ENCODE measurements at places on chromosomes 2 and 18.
A peak's percentile ranks its signal among the peaks of the same experiment; 100 is the strongest.

DNA sequence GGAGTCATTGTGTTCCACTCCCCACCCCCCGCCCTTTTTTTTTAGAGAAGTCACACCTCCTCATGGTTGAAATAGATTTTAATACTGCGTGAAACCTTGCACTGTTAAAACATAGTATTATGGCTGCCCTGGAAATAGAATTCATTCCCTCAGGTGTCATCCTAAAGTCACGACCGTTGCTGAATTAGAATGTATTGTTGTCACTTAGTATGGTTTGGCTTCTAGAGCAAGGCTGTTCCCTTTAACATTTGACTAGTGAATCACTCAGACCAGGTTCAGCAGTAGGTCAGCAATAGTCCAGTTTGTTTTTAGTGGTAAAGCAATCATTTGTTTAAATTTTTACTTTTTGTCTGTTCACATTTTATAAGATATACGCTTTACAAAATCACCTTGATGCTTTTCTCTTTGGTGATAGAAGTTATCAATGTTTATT lies 1.2 kb downstream of the BABAM2 start:
- peak; percentile 19 for DNase-seq

- DNase-seq = no peak
Measured at GRCh38 chr18:21979759-21980158, 189.6 kb upstream of the GATA6 start.

DNA sequence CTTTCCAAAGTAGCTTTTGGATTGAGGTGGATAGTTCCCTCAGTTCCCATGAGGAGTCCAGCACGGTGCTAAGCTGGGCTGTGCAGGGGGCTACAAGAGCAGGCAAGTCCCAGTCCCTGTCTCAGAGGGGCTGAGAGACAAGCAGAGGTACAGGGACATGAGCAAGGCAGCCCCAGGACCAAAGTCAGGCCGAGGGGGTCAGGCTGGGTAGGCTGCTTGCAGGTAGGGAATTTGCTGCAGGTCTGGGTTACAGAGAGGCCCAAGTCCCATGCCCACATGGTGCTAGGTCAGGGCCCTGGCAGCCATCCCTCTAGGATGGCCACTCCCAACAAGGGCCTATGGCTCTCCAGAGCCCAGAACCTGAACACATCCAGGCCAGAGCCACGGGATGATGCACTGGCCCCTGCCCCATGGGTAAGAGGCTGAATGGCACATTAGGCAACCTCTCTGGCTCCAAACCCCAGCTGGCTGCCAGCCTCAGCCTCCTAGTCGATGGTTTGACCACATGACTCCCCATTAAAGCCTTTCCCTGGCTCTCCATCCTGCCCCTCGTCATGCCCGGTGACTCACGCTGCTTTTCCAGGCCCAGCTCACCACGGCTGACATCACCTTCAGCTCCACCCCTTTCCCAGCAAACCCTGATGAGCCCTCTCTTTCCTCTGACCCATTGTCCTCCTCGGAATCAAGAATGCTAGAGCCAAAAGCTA lies 83.7 kb downstream of the SDC1 start:
- no peak for DNase-seq

GRCh38 chr18:10604182-10604581 lies 78.4 kb downstream of the NAPG start:
- no peak for DNase-seq

GRCh38 chr2:219198974-219199373 lies 7.6 kb upstream of the ZFAND2B start:
- no peak for DNase-seq

GRCh38 chr2:237262838-237263771 lies 150.9 kb downstream of the COL6A3 start:
- no peak for DNase-seq

- DNase-seq = no peak
Measured at GRCh38 chr2:73408198-73408597, 22.6 kb downstream of the ALMS1 start.

DNA sequence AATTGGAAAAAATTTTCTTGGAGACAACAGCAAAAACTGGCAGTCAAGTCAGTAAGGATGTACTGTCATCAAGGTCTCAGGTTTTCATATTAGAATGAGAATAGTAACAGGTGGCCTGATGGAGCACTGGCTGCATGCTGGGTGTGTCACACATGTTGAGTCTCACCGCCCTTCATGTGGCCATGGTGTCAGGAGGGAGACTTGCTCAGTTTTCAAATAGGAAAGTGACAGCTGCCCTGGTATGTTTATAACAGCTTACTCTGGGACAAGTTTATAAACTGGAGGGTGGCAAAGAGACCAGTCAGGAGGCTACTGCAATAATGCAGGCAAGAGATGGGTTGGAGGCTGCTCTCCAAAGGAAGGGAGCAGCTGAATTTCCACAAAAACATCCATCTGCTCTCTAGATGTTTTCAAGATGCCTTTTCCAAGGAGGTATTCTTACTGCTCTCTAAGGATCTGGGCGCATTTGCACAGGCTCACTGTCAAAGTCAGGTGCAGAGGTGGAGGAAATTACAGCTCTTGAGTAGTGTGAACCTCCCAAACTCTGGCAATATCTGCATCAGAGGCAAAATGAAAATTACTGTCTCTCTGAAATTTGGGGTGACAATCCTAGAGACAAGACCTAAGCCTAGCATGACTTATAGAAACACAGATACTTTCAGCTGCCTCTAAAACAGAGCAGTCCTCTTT lies 321.9 kb upstream of the RAB12 start:
- DNase-seq = no peak

DNA sequence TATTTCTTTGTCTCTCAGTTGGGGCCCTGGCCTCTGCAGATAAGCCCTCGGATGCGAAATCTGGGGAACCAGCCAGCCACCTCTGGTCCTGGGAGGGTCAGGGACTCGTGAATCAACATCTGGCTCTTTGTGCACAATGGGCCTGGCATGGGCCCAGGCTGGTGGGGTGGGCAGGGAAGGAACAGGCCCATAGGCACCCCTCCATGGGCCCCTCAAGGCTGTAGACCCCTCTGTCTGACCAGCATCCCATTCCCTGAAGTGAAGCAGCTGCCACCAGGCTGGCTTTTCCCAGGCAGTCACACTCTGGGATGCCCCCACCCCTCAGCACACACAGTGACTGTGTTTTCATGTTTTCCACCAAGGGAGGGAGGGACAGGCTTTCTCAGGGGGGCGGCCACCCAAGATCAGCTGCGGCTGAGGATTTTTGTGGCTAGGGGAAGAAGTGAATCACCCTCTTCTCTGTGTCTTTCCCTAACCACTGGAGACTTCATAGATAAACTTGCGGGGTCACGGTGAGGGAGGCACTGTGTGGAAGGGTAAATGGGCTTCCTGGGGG lies 166.0 kb downstream of the AGAP1 start:
- DNase-seq = no peak

- peak; percentile 79 for DNase-seq
Measured at GRCh38 chr18:48541026-48541746, 2.4 kb downstream of the CTIF start.

DNA sequence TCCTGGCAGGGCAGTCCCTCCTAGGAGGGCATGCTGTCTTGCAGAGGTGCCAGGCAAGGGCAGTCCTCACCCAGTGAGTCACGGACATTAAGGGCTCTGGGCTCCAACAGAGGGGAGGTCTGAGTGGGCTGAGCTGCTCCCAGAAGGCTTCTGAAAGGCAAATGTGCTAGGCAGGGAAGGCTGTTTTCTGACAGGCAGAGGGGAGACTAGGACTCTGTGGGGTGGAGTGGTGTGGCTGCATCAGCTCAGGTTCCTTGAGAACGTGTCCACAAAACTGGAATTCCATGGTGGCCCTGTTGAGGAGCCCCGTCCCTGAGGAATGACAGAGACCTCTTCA lies 283.5 kb downstream of the MYCN start:
- no peak for DNase-seq

DNA sequence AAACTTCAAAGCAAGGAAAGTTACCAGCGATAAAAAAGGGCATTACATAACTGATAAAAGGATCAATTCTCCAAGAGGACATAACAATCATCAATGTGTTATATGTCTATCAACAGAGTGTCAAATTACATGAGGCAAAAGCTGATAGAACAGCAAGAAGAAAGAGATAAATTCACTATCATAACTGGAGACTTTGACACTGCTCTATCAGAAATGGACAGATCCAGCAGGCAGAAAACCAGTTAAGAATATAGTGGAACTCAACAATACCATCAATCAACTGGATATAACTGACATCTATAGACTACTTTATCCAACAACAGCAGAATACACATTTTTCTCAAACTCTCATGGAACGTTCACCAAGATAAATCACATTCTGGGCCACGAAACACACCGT lies 65.0 kb downstream of the ROCK2 start:
- no peak for DNase-seq

DNA sequence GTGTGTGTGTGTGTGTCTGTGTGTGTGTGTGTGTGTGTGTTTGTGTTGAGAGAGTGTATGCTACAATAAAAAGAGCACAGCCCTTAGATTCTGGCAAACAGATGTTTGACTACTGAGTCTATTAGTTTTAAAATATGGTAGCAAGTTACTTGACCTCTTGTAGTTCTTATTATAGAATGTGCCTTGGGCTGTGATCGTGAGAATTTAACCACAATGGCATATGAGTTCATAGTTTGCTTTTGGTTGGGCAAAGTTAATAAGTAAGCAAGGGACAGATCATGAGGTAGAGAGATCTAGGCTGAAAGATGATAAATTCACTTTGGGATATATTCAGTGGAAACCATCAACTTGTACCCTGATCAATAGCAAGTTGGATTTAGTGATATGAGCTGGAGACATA lies 334.3 kb upstream of the VWC2L start:
- no peak for DNase-seq

- no peak for DNase-seq
Measured at GRCh38 chr18:68887410-68887809, 89.5 kb downstream of the CCDC102B start.

DNA sequence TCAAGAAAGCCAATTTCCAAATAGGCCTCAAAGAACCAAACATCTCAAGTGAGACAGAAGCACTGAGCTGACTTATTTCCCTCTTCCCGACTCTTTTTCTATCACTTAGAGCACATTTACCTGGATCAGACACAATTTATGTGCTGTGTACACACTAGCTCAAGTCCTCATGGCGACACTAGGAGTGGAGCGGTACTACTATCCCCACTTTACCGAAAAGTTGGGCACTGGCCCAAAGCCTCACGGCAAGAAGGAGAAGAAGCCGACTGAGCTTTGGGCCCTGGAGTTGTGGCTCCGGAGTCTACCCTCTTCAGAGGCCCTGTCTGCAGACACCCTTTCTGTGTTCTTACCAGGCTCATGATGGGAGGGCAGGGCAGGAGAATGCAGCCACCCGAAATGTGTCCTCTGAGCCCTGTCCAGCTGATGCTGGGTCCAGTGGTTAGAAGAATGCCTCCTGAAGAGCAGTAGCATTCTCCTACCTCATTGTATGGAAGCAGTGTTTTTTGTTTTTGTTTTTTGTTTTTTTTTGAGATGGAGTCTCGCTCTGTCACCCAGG lies 91.7 kb upstream of the CNGA3 start:
- no peak for DNase-seq

GRCh38 chr2:123015186-123015585 lies 1009.9 kb upstream of the CNTNAP5 start:
- DNase-seq = no peak

DNA sequence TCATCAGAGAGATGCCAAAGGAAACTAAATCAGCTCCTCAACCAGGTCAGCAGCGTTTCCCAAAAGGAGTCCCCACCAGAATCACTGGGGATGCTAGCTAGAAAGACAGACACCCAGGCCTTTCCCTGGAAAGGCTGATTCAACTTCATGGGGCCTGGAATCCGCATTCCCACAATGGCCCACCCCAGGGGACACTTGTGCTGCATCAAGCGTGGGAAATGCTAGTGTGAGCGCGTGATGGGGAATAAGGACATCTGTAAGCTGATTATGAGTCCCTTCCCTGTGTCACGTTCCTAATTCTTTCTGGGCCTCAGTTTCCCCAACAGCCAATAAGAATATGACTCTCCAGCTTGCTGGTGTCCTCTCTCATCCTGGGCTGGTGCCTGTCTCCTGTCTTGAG lies 2.2 kb upstream of the WNT10A start:
- DNase-seq = no peak

- peak; percentile 61 for DNase-seq
Measured at GRCh38 chr2:219252900-219253752, at the start of gene TUBA4B. TSS of gene TUBA4B (plus strand) at chr2:219253243. CDS start at chr2:219253408, 165 bp downstream.

- no peak for DNase-seq
Measured at GRCh38 chr2:24315669-24316068, 44.7 kb downstream of the ITSN2 start.

DNA sequence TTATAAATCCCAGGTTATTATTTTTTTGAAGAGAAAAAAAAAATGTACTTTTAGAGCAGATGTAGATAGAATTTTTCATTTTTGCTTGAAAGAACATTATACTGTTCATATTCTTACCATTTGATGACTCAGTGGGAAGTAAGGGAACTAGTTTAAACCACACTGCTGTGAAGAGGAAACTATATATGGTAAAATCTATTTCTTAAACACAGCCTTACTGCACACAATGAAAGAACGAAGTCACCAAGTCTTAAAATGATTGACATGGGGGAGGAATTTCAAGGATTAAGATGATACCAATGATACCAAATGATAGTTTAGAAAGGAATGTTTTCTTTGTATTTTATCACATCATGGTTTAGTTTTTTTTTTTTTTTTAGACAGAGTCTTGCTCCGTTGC lies 5.0 kb downstream of the ACTR2 start:
- DNase-seq = no peak

GRCh38 chr2:31598694-31599093 lies 18.0 kb upstream of the SRD5A2 start:
- DNase-seq = no peak

DNA sequence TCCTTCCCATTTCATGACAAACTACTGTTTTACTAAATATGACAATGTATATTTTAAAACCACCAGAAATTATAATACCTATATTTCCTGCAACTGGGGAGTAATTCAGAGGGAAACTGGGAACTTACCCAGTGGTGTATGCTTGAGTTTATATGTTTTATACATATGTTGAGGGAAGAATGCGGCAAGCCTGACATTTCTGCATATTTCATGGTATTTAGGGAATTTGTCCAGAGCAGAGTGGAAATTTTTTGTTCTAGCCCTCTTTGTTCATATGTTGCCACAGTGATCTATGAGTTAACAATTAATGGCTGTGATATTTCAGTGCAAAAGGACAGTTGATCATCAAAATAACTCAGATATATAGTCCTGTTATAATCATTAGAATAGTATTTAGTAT lies 230.8 kb upstream of the VWC2L start:
- DNase-seq = no peak

GRCh38 chr18:54203914-54204313 lies 20.6 kb downstream of the MBD2 start:
- DNase-seq = no peak

GRCh38 chr2:2503864-2504418 lies 172.9 kb upstream of the MYT1L start:
- DNase-seq = no peak

- DNase-seq = no peak
Measured at GRCh38 chr2:152505495-152505906, 170.5 kb downstream of the FMNL2 start.
